ENCODE measurements at places on chromosomes 6 and 20.

DNA sequence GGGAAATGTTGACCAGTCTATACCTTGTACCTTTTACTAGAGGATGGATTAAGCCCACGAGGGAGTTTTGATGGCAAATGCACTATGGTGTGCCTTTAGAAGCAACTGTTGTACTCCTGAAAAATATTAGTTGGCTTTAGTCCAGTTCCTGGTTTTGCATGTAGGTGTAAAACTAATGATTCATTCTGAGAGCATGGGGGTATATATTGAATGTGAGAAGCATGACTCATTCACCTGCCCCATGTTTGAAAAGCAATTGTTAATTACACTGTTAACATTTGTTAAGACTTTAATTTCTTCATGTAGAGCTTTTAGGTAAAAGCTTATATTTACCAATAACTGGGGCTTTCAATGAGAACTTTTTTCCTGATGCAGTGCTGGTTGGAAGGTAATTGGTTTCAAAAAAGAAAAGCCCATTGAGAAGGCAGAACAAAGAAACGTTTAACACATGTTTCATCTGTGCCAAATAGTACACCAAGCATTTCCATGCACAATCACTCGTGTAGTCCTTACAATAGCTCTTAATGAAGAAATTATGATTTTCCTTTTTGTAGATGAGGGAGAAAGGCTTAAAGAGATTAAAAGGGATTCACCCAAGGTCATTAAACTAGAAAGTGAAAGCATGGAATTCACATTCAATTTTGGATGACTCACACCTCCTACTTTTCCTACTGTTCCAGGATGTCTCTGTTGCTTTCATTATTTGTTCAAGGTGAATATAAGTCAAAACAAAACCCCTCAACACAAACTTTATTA, 134.1 kb downstream of the CCDC170 start:
- no peak for DNase-seq

GRCh38 chr6:46325561-46326530, 155.1 kb upstream of the ENPP5 start:
- no peak for DNase-seq

GRCh38 chr6:106927531-106928398, 46.8 kb downstream of the CD24 start:
- peak; percentile 58 for DNase-seq

DNA sequence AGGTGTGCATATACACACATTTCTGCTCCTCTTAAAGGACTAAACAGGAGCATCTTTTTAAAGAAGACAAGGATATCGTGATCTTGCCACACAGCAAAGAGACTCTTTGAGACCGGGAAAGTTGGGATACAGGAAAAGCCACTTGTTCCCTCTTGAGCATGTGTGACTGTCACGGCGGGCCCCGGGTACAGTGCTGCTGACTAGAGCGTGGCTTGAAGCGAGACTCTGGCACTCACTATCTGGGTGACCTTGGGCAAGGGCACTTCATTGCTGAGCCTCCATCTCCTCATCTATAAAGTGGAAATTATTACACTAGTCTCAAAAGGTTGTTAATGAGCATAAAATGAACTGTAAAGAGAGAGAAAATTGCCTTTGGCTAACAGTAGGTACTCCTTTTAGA, 713.9 kb downstream of the PTPRT start:
- DNase-seq = no peak

DNA sequence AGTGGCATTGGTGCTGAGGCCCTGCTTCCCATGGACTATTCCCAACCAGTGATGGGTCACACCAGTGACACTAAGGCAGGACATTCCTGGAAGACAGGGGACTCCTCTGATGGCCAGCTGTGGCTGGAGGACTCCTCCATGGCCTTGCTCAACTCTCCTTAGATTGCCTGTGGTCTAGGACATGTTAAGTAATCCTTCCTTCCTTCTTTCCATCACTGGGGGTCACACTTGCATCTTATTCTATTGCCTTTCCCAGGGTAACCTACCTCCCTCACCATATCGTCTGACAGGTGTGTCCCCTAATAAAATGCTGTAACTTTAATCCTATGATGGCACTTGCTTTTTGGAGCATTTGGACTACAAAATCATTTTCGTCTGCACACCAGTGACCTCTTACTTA, 24.5 kb upstream of the HLA-A start:
- DNase-seq = no peak

- no peak for DNase-seq
These were observed 28.0 kb downstream of the IL22RA2 start for GRCh38 chr6:137145421-137145820.

DNA sequence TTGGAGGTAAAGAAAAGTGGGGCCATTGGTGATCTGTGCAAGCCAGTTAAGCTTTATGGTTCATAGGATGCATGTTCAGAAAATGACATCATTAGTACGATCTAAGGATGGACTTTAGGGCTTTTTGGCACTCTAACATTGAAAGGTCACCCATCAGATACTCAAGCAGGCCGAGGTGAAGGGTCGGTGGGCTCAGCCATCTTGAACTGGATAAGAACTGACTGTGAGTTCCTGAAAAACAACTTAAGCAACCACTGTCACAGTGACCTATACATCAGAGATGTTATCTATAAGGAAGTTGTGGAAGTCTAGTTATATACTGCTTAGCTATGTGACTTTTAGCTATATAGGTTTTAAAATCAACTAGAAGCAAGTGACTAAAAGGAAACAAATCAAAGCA, 13.0 kb upstream of the ITCH start:
- no peak for DNase-seq

- no peak for DNase-seq
These were observed 261.2 kb upstream of the PLCB4 start for GRCh38 chr20:8807480-8808201.

DNA sequence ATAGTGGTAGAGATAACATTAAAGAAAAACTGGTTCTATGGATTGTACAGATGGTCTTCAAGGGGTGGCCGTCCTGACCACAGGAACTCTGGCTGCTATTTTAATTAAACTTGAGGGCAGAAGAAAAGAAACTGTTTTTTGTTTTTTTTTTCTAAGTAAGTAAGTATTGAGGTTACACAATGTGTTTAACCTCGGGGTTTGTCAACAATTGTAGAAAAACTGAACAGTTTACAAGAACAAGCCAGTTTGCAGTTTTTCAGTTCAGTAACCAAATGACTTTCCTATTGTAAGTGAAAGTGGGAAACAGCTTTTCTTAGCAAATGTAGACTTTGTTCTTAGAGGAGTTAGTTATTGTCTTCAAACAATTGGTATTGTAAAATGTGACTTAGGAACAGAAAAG, 77.0 kb downstream of the PLCB1 start:
- DNase-seq = no peak

DNA sequence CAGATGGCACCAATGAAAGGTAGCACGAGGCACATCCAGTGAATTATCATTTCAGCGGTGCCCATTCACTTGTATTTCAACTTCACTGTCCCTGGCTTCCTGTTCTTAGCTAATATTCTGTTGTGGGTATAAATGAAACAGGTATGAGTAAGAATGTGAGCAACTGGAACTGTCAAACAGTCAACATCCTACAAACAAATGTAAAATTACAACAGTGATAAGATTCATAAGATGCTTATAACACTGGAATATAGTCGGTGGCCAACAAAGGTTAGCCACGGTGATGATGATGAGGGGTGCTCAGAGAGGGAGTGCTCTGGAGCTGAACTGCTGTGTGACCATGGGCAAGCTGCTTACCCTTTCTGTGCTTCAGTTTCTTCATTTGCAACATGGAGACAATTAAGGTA, 74.9 kb upstream of the TOX2 start:
- no peak for DNase-seq

GRCh38 chr20:38581013-38581412, at the start of gene ADIG:
TSS of gene ADIG (plus strand) at chr20:38581197. CDS start at chr20:38581251, 54 bp downstream.
- no peak for DNase-seq

DNA sequence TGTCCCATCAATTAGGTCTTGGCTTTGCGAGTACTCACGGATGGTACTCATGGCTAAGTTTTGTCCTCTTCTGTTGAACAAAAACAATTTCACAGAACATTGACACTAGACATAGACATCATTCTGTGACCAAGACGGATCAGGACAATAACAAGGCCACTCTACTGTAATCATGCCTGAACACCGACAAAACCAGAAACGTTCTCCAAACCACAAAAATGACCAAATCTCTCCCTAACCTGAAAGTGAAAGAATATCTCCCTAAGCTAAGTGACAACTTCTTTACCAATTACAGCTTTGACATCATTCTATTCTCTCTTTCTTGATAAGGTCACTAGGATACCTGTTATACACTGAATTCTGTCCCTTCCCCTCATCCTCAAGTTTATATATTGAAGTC, 40.0 kb upstream of the SLC2A12 start:
- no peak for DNase-seq

DNA sequence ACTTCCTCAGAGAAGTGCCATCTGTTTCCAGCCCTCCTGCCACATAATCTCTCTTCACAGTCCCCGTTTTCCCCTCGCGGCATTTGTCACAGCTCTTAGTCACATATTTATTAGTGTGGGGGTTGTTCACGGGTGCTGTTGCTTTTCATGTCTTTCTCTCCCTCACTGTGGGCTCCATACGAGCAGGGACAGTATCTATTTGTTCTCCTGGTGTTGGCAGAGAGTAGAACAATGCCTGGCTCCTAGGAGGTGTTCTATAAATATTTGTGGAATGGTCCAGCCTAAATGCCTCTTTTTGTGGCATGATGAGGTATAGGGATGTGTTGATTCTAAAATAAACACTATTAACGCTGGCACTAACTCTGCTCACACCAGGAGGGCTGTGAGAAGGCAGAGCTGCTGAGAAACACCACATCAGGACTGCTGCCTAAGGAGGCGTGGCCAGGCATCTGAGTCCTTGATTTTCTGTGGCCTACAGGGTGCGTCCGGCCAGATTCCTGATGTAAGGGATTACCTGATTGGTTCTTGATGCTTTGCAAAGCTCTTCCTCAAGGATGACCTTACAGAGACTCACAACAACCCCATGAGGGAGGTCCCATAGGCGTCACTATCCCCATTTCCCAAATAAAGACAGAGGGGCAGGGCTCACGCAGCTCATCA, 219.8 kb upstream of the ARID1B start:
- peak; percentile 33 for DNase-seq

DNA sequence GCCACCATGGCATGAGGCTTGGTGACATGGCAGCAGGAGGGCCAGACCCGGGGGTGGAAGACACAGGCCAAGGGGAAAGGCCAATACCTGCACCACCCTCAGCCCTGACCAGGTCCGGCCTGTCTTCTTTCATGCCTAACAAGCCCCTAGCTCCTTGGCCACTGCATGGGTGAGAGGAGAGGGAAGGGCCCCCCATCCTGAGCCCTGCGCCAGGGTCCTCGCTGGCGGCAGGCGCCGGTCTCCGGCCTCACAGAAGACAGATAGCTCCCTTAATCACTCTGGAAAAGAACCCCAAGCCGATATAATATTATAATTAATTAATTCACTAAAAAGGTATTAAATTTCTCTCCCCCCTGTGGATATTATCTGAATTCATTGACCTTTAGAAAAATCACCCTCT, 41.4 kb downstream of the MDFI start:
- no peak for DNase-seq

GRCh38 chr6:33824461-33825154, 20.8 kb upstream of the MLN start:
- DNase-seq = peak; percentile 43

DNA sequence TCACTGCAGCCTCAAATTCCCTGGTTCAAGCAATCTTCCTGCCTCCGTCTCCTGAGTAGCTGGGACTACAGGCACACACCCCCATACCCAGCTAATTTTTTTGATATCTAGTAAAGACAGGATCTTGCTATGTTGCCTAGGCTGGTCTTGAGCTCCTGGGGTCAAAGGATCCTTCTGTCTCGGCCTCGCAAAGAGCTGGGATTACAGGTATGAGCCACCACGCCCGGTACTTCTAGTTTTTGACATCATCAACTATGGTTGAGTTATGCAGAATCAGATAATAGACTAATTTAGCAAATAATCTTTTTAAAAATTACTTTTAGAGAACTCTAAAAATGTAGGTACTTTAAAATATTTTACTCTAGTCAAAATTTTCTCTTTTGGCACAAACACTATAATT, 166.2 kb downstream of the SOX4 start:
- DNase-seq = no peak

DNA sequence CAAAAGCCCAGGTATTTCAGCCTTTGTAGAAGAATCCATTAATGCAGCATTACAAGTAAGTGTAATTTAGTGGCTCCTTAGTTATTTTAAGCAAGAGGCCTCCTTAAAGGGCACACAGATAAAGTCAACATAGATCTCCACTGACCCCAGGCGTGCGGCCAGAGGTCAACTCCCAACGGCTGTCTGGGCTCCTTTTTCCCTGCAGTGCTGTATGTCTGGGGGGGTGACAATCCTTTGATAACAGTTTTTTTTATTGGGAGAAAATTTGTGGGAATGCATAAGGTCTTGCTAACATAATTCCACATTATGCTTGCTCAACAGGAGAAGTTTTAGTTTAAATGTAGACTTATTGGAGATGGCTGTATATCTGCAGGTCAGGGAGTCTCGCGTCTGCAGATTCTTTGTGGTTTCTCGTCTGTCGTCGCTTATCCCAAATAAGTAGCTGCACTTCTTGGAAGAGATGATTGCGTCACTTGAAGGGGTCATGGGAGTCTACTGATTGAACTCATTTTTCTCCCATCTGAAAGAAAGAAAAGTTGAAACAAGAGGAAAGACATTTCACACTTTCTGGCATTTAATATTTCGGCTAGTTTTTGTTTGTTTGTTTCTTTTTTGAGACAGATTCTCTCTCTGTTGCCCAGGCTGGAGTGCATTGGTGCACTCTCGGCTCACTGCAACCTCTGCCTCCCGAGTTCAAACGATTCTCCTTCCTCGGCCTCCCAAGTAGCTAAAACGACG, 151.7 kb upstream of the AKAP12 start:
- no peak for DNase-seq

- DNase-seq = no peak
These were observed 393.4 kb upstream of the SULF2 start for GRCh38 chr20:48178633-48179032.

Data from femur (tissue), 1 donor.